ENCODE measurements at places on chromosomes 12 and 14. TPM values are rescaled to one million over a fixed set of nuclear protein-coding genes. Genes with fewer than 3 reads are reported as not detected.
A peak's percentile ranks its signal among the peaks of the same experiment; 100 is the strongest.

The SSPN gene
- total RNA-seq: 9.0 TPM

The CMKLR1 gene
- total RNA-seq: 15.4 TPM

The LRRC10 gene
- not detected for total RNA-seq

The CLIP1 gene
- total RNA-seq: 38.3 TPM

DNA sequence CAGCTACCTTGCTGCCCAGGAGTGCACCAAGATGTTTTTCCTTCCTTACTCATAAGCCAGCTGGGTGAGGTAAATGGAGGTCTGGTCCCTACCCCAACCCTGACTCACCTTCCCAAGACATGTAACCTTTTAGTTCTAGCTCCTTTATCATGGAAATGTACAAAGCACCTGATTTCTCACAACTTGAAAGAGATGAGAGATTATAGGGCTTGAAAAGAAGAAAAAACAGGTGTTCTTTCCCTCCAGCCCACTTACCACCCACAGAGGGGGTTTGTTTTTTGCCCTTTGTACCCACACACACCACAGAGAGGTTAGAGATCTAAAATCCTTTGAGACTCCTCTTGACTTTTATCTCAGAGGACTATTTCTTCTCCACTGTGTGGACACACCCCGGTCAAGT is 21.1 kb downstream of the PLXNC1 start:
- no peak for DNase-seq

- DNase-seq: no peak
These were observed 10.8 kb downstream of the PLA2G1B start for GRCh38 chr12:120316798-120317223.

DNA sequence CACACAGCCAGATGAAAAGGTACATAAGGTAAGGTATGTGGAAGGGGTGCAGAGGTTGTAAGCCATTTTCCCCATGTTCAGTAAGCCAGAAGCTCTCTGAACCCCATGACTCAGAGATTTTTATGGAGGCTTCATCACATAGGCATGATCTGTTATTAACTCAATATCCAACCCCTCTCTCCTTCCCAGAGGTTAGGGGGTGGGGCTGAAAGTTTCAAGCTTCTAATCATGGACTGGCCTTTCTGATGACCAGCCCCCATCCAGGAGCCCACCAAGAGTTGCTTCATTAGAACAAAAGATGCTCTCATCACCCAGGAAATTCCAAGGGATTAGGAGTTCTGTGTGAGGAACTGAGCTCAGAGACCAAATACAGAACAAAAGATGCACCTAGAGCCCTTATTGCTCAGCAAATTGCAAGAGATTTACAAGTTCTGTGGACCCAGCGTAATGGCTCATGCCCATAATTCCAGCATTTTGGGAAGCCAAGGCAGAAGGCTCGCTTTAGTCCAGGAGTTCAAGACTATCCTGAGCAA is 103.2 kb upstream of the DAAM1 start:
- DNase-seq: no peak

DNA sequence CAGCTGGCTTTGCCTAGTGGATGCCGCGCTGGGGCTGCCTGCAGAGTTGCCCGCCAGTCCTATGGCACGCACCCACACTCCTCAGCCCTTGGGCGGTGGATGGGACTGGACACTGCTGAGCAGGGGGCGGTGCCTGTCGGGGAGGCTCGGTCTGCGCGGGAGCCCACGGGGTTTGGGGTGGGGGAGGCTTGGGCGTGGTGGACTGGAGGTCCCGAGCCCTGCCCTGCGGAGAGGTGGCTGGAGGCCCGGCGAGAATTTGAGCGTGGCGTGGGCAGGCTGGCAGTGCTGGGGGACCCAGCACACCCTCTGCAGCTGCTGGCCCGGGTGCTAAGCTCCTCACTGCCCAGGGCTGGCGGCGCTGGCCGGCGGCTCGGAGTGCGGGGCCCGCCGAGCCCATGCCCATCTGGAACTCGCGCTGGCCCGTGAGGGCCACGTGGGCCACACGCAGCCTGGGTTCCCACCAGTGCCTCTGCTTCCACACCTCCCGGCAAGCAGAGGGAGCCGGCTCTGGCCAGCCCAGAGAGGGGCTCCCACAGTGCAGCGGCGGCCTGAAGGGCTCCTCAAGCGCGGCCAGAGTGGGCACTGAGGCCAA is 68.1 kb downstream of the ETNK1 start:
- no peak for DNase-seq

GRCh38 chr14:37179896-37180502 is 7.6 kb upstream of the SLC25A21 start:
- DNase-seq: no peak

- DNase-seq: no peak
These were observed 85.9 kb downstream of the ESR2 start for GRCh38 chr14:64208261-64208660.

- DNase-seq: peak; percentile 79
These were observed at the start of gene GAS2L3 for GRCh38 chr12:100573292-100574186. TSS of gene GAS2L3 (plus strand) at chr12:100573684. CDS start at chr12:100594905, 21,221 bp downstream.

DNA sequence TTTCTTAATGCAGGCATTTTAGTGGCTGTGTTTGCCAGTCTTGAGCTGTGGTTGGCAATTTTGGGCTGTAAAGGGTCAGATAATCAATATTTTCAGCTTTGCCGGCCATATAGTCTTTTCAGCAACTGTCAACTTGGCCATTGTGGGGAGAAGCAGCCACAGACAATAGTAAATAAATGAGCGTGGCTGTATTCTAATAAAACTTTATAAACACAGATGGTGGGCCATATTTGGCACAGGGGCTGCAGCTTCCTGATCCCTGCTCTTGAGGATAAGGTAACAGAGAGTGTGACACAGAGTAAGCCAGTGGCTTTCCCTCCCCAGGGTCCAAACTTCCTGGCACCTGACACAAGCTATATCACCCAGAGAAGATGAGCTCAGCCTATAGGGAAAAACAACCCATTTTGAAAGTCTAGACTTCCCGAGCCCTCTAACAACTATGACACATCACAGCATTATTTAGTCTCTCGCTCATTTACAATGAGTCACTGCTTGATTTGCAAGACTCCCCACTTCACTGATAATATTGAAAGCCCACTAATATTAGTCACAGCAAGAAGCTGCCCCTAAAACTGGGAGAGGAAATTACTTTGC is 163.1 kb upstream of the TMPO start:
- peak; percentile 54 for DNase-seq

GRCh38 chr14:56268673-56269072 is 150.5 kb downstream of the PELI2 start:
- DNase-seq: no peak
